ENCODE measurements at places on chromosomes 16 and 17.

- no peak for DNase-seq
These were observed 25.2 kb downstream of the PLD6 start for GRCh38 chr17:17180741-17181525.

DNA sequence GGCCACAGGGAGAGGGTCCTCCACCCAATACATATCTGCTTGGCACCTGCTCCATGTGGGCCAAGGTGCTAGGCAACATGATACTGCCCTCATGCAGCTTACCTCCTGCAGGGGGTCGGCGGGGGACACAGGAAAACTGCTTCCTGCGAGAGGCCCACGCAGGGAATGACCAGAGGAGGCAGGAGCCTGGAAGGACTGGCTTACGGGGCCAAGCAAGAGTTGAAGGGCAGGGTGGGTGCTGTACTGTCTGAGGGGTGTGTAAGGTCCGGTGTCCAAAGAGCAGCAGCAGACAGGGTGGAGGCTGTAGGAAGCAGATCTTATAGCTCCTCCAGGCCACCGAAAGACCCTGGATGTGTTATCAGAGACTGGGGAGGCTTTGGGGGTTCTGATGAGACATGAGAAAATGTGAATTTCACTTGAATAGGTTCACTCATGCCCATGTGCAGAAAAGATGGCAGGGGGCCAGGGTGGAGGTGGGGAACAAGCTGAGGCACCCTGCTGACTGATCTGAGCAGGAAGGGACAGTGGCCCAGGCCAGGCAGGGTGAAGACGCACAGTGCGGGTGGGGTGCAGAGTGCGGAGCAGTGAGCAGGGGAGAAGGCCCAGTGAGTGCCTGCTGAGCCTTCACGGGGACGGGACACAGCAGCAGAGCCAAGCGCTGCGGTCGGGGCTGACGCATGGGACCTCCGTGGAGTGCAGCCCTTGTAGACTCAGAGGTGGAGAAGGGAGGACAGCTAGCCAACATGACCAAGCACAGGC, 8.3 kb downstream of the FLCN start:
- DNase-seq: no peak

- DNase-seq: no peak
These were observed 15.5 kb downstream of the MPO start for GRCh38 chr17:58265271-58265670.

GRCh38 chr16:16945207-16945606, 525.6 kb downstream of the XYLT1 start:
- DNase-seq: no peak

DNA sequence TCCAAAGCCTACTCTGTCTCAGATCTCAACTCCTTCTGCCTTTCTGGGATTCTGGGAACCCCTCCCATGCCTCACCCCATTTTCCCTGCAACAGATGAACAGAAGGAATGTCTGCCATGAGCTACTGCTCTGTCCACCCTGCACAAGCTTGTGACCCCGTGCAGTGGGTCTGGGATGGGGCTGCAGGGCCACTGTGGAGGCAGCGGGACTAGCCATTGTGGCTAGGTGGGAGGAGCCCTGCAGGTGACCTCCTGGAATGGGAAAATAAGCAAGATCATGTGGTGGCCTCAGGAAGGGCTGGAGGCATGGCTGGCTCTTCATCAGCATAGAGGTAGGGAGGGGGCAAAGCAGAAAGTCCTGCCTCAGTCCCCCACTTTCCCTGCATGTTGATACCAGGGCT, 13.7 kb downstream of the PDP2 start:
- DNase-seq: no peak

DNA sequence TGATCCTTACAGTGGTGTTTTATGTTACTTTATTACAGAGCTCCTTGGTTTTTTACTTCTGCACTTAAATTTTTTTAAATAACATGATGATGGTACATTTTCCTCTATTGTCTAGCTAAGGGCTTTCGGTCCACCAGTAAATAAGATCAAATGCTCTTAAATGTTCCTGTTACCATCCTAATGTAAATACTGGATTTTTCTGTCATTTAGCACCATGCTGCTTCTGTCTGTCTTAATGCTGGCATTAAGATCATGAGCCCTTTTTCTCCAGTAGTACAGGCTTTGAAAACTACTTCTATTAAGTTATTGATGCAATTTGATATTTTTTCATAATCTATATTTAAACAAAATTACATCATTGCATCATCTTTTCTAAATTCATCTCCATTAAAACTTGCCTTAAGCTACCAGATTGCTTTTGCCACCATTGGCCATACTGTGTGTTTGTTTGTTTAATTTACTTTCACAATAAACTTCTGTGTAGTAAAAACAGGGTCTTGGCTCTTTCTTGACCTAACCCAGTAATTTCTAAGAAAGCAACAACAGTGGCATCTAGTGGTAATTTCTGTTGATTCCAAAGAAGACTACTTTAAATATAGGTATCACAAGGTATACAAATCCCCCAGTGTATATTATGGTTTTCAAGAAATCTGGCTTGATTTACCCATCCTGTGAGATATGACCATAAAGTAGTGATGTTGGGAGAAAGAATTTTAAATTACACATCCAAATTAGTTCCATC, 9.0 kb upstream of the PHAF1 start:
- peak; percentile 52 for DNase-seq

GRCh38 chr16:86051368-86052114, 152.6 kb downstream of the IRF8 start:
- no peak for DNase-seq

GRCh38 chr17:49783071-49783715, 5.3 kb upstream of the KAT7 start:
- no peak for DNase-seq

DNA sequence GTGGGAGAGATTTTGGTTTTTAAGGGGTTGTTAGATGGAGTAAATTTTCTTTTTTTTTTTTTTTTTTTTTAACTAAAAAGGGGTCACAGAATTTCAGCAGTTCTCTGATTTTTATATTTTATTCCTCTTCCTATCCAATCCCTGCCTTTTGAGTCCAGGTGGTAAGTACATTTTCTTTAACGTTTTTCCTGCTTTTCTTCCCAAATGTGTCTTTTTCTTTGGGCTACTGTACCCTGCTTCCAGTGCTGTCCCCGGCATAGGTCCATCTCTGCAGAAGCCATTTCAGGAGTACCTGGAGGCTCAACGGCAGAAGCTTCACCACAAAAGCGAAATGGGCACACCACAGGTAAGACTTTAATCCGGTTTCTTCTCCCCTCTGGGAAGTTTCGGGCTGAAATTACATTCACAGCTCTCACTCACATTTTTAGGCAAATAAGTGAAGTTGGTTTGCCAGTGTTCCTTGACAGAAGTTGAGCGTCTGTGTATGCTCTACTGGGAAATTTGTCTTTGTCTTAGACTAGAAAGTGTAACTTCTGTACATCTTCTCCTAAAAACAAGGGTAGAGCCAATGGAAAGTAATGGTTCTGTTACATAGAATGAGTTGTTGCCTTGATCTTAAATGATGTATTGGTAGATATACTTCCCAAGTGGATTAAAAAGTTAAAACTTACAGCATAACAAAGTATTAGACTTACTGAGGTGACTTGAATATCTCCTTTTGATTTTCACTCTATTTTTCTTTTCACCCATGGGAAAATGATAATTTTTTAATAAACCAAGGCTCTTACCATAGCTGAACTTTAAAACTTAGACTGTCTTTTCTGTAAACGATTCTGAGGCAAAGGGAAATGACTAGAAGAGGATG, 54.5 kb downstream of the TUBD1 start:
- peak; percentile 58 for DNase-seq

DNA sequence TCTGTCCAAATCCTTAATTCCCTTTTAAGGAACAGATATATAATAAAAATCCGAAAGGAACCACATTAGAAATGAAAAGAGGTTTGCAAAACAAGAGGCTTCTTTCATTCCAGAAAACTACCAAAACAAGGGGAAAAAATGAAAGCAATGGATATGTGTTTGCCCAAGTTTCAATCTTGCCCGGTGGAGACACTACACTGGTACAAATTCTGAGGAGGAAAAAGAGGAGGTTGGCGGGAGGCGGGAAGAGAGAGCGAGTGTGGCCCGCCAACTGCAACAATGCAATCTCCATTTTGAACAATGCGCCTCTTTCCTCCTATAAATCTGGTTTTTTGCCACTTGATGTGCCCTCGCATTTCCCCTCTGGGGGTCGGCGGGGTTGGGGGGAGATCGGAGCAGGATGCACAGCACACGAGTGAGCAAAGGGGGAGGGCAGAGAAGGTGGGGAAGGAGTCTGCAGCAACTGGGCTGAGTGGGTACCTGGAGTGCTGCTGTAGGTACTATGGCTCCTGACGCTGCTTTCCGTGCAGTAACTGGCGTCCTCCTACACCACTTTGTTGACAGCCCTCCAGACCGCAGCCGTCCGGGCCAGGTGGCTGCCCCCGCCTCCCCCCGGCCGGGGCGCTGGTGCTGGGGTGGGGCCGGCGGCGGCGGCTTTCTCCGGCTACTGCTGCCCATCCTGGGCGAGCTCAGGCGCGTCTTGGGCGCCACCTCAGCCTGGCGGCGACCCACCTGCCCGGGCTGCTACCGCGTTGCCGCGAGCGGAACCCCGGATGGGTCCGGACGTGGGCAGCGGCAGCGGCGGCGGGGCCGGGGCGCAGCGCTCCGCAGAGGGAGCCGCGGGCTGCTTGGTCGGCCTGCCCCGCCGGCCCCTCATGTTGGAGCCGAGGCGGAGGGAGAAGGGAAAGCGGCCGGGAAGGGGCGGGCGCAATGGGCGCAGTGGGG, 93.8 kb upstream of the PLEKHM1 start:
- DNase-seq: peak; percentile 78

DNA sequence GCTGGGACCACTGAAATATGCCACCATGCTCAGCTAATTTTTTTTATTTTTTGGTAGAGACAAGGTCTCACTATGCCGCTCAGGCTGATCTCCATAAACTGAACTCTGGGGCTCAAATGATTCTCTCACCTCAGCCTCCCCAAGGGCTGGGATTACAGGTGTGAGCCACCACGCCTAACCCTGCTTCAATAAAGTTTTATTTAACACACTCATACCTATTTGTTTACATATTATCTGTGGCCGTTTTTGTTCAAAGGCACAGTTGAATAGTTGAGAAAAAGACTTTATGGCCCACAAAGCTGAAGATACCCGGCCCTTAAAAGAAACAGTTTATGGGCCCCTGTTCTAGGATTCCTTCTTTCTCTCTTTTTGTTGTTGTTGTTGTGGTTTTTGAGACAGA, 419.8 kb downstream of the SLC39A11 start:
- DNase-seq: no peak

GRCh38 chr16:55900616-55901393, 25.6 kb upstream of the CES5A start:
- DNase-seq: no peak

GRCh38 chr17:60188759-60189158, 39.0 kb downstream of the CA4 start:
- DNase-seq: no peak

- no peak for DNase-seq
These were observed 13.5 kb upstream of the FOXN1 start for GRCh38 chr17:28492352-28493310.

DNA sequence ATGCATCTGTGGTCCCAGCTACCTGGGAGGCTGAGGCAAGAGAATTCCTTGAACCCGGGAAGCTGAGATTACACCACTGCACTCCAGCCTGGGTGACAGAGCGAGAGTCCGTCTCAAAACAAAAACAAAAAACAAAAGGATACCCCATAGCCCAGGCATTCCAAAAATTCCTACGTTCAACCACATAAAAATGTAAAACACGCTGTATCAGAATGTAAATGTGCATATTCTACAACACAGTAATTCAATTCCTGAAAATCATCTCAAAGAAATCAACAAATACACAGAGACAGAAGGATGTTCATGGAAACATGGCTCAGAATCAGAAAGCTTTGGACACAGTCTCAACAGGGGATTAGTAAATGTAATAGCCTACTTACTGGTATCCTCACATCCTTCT, 33.0 kb downstream of the COG7 start:
- no peak for DNase-seq

DNA sequence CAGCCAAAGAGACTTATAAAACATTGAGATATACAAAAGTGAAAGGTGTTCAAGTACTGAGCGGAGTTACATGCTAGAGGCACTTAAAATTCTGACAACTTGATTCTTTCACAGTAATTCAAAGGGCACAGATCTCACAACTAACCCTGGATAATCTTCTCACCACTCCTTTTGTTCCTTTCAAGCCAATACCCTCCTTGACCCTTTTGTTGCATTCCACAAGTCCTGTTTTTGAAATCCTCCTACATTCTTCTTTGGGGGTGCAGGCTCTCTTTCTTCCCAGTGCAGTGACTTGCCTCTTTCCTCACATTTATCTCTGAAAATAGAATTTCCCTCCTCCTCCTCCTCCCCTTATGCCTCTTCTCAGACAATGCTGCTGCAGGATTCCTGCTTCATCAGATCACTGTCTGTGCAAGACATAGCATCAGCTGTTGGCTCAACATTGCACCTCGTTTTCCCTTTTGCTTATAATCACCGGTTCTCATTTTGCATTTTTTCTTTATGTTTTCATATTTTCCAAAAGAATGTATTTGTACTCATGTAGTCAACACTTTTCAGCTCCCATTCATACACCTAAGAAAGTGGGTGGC, 199.3 kb downstream of the CDH8 start:
- DNase-seq: no peak

- DNase-seq: no peak
These were observed 1.4 kb downstream of the COTL1 start for GRCh38 chr16:84616515-84616914.

DNA sequence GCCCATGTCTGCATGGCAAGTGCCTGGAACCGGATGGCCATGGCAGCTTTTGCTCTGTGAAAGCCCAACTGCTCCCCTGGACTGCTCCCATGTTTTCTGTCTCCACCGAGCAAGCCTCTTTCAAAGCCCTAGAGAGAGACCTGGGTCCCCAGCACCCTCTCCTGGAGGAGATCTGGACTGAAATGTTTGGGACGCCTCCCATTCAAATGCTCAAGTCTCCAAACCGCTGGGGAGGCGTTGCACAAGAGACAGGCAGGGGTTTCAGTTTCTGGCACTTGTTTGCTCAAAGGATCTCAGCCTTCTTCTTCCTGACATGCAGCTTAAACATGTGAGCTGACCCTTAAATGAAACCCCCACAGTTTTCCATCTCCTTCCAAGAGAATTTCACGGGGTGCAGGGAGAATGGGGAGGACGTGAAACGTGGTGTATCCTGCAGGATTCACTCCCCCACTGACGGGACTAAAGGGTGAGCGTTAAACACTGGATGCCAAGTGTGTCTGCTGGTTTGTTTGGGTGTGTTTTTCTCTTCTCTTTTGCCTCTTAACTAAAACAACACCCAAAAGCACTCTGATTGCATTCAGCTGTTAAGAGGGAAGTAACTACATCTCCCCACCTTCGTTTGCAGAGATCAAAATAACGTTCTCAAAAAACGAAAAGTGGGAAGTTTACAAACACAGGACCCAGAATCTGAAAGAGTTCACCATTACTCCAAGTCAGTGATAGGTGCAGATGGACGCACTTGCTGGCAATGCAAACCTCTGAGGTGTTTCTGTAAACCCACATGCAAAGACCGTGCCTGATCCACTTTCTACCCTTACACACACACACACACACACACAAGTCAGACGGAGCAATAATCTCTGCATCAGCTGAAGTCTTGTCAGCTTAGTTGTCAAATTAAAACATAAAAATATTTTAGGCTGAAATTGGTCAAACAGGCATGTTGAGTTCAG, 256.9 kb downstream of the C16orf95 start:
- no peak for DNase-seq
